Epithelial cell of prostate (primary cell): ENCODE measurements at places on chromosomes 4 and X.

- no peak for DNase-seq
These were observed 37.2 kb upstream of the GPR78 start for GRCh38 chr4:8542776-8543525.

DNA sequence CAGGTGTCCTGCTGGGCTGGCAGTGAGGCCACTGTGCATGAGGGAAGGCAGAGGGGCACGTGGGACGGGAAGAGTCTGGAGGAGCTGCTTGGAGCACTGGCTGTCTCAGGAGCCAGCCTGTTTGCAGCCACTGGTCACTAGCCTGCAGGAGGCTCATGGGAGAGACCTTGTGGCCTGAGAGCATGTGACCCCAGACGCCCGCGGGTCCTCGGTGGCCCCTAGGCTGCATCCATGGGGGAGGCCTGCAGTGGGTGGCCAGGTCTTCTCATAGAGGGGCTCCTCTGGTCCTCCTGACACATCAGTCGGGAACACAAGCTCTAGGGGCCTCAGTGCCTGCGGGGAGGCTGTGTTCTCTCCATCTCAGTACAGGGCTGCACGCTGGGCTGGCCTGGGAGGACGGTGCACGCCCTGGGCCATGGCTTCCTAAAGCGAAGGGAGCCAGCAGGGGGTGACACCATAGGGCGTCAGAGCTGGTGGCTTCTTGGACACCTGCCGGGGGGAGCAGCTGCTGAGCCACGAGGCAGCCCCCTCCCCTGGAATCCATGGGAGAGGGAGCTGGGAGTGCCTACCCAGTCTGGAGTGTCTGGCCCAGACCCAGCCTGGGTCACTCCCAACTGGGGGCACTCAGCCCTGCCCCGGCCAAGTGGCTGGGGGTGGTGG lies 12.3 kb downstream of the NAT8L start:
- DNase-seq, result no peak

DNA sequence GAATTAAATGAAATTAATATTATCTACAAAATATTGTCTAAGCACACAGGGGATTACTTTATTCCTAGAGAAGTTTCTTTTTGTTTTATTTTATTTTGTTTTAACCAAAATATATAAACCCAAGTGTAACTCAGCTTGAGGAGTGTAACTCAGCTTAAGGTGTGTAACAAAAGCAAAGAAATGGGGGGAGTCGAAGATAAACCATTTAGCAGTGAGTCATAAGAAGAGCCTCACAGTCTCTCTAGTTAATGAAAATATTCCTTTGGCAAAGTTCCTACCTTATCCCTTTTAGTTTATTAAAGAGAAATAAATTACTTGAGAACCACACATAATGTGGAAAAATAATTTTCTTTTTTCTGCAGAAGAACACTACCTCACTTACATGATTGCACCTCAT lies 261.8 kb downstream of the KCTD8 start:
- no peak for DNase-seq

DNA sequence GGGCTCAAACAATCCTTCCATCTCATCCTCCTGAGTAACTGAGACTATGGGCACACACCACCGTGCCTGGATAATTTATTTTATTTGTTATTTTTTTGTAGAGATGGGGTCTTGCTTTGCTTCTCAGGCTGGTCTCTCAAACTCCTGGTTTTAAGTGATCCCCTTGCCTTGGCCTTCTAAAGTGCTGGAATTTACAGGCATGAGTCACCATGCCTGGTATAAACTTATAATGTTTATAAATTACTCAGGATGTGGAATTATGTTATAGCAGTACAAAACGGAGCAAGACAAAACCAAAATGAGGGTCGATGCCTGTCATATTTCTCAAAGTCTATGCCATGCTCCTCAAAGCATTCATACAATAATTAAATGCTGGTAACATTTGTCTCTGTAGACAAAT lies 29.8 kb upstream of the TEX13C start:
- no peak for DNase-seq

DNA sequence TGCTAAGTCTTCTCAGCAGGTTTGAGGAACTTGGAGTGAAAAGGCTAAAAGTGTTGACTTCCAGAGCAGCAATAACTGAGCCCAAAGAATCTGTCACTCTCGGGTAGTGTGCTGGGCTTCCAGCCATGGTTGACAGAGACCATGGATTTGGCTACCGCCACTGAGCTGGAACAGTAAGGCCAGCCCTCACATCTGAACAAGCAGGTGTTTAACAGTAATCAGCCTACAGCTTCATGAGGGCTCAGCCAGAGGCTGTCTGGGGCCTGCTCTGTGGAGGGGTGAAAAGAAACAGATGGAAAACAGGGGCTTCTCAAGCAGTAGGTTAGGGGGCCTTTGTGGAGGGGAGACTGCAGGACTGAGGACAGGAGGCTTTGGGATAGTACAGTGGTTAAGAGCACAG lies 14.9 kb downstream of the RASL11B start:
- DNase-seq, result no peak

DNA sequence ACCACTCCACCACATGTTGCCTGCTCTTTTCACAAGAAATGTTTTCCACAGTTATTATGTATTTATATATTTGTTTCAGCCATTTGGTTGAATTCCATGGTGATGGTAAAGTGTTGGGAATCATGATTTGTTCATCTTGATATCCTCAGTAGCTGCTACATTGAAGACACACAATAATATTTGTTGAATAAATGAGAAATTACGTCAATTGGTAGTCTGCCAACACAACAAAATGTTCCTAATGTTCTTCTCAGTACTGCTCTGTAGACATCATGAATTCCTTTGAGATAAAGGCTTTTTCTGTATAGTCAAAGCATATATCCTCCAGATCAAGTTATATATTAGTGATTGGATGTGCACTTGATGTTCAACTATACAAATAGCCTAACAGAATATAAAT lies 29.5 kb downstream of the CXXC4 start:
- DNase-seq, result no peak

DNA sequence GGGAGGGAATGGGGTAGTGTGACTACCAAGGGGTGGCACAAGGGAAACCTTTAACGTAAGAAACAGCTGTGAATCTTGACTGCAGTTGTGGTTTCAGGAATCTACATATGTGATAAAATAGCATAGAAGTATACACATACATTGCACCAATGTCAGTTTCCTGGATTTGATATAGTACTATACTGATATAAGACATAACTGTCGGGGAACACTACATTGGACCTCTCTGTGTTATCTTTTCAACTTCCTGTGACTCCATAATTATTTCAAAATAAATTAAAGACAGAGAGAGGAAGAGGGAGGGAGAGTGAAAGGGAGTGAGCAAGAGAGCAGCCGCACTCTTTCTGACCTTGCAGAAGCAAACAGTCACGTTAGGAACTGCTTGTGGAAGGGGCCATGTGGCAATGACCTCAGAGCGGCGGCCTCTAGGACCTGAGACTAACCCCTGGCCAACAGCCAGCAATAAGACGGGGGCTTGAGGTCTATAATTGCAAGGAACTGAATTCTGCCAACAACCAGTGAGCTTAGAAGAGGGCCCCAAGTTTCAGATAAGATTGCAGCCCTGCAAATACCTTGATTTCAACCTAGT lies 47.4 kb downstream of the NALF2 start:
- DNase-seq, result no peak

DNA sequence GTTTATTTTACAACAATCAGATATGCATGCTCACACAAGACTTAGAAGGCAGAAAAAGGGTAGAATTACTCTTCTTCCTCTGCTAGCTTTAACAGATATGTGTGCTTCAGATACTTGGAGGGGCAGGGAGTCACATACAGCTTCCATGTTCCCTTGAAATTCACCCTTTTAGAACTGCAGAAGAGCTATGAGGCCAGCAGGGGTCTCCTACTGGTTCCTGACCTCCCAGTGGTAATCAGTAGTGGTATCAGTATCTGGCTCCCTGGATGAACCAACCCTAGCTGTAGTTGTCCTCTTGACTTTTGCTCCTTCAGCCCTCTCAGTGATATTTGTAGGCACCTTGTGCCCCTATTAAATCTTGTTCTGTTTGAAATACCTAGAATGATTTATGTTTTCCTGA lies 81.5 kb downstream of the RCHY1 start:
- no peak for DNase-seq

DNA sequence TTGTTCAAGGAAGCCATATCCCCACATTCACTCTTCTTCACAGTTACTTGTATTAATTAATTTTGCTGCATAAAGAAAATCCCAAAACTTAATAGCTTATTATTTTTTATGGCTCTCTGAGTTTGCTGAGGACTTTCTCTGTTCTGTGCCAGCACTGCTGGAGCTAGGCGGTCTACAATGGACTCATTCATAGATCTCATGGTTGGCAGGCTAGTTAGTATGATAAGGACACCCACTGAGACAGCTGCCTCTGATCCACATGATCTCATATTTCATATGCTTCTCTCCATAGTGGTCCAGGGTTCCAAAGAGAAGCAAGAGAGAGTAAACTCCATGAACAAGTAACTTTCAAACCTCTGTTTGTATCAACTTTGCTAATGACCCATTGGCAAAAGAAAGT lies 170.2 kb downstream of the ADGRA3 start:
- no peak for DNase-seq

GRCh38 chr4:89868999-89869589 lies 25.6 kb upstream of the MMRN1 start:
- no peak for DNase-seq

- DNase-seq, result no peak
These were observed 83.6 kb downstream of the MAML3 start for GRCh38 chr4:140070366-140070765.

DNA sequence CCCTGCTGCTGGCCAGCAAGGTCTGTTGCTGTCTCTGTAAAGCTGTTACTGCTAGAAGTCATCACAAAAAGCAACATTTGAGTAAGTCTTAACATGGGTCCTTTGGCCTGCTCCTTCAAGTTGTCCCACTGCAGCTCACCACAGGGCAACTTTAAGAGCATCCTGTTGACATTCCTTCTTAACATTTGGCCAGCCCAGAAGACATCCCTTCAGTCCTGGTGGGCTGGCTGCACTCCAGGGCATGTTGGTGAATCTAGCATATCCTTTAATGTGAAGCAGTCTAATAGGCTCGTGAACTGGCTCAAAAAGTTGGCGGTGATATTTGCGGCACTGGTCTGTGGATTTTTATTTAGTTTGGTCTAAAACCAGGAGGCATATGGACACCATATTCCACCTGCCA lies 92.2 kb upstream of the MAML3 start:
- DNase-seq, result no peak

DNA sequence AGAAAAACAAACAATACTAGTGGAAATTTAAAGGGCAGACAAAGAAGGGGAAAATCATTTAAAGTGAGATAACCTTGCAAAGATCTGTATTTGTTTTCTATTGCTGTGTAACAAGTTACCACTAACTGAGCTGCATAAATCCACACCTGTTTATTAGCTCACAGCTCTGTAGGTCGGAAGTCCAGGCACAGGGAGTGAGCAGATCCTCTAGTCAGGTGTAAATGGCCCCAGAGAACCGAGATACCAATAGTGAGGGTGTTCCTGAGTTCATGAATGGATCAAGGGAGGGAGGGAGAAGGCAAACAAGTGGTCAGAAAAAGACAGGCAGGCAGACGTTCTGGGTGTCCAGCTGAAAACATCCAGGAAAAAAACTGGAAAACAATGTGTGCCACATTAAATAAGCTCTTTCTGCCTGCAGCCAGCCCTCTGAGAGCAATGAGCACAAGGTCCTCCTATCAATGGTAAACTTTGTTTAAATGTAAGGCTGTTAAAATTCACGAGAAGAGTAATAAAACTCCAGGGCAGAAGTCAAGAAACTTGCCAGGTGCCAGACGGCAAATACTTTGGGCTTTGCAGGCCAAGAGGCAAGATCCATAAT lies 25.0 kb downstream of the ADGRA3 start:
- no peak for DNase-seq

DNA sequence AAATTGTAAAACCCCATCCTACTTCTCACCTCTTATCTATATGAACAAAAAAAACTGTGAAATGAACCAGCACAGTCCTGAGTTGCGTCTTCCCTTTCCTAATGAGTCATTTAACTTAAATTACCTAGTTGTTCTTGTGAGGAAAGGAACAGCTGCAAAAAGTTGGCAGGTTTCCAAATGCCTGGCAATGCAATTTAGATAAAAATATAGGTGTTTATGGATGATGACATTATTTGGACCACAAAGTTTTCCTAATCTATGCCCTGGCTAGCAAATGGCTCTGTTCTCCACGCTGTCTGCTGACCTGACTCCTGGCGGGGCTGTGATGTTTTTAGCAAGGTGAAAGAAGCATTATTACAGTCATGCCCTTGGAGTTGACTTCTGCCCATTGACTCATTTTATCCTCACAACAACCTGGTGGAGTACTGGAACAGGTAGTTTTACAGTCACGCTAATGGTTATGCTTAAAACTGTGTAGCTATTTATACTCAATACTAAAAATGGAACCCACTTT lies 29.8 kb upstream of the RELL1 start:
- no peak for DNase-seq

DNA sequence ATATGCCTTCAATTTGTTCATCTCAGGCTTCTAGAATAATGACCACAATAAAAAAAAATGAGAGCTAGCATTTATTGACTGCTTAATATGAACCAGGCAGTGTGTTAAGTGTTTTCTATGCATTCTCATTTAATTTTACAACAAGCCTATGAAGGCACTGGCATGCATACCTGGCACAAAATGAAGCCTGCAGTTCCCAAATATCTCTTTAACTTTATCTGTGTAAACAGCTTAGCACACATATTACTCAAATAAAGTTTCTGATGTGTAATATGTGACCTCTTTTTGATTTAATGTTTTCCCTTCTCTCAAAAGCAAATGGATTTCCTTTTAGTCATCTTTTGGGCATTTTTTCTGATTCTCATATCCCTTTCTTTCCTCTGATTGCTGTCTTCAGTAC lies 671.8 kb downstream of the PCDH7 start:
- no peak for DNase-seq

DNA sequence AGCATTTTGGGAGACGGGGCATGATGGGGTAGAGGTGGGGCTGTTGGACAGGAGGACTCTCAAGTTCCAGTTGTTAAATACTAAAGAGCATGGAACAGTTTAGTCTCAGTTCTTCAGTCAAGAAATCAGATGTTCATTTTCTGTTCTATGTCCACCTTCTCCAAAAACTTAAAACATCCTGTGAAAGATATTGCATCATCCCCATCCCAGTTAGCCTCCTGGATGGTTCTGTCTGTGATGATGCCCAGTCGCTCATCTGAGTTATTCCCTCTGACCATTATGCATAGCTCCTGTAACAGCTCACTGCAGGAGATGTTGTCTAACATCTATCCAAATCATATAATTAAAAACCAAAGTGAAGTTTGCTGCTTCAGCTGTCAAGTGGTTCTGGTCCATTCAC lies 32.1 kb upstream of the SCML1 start:
- DNase-seq, result no peak

- DNase-seq, result no peak
These were observed 190.9 kb downstream of the GABRB1 start for GRCh38 chr4:47222276-47222675.

GRCh38 chrX:100863326-100863864 lies 10.8 kb downstream of the NOX1 start:
- DNase-seq, result no peak
